Left kidney (tissue), 8 donors: ENCODE measurements at places on chromosomes 12 and 14.

DNA sequence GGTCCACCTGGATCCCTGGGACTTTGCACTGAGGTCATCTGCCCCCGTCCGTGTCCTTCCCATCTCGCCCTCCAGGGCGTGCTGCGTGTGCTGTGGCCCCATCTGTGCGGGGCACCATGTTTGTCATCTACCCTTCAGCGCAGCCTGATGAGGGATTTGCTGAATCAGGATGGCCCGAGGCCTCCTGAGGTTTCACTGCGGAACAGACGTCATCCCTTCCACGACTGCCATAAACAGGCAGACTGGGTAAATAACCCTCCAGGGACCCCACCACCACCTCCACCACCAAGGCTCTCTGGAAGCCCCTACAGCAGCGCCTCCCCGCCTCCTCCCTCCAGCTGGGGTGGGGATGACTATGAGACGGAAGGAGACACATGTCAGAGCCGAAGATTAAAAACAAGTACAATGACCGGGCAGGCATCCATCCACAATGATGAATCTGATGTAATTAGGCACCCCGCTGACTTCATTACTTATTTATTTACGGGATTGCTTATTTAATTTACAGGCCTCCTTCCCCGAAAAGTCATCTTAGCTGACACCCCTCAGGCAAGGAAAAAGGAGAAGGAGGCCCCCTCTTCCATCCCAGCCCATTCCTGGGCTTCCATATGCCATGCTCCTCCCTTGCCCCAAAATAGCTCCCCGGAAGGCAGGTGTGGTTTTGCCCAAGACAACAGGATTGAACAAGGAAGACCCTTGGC lies 39.4 kb downstream of the NCOR2 start:
- DNase-seq: no peak

DNA sequence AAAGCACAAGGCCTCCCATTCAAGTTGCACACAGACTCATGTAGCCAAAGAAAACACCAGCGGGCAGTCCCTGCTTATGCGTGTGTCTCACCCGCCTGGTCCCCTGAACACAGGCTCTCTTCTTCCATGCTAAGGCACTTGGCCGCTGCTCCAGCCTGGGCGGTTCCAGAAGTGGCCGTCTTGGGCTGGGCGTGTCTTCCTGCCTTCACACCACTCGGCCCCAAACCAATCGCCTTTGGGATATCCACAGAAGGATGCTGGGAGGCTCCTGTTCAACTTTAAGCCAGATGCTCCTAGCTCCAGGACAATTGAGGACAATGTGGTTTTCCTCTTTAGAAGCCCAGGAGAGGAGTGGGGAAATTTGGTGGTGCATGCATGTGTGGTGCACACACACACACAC lies 2.2 kb downstream of the SCARB1 start:
- DNase-seq: no peak

DNA sequence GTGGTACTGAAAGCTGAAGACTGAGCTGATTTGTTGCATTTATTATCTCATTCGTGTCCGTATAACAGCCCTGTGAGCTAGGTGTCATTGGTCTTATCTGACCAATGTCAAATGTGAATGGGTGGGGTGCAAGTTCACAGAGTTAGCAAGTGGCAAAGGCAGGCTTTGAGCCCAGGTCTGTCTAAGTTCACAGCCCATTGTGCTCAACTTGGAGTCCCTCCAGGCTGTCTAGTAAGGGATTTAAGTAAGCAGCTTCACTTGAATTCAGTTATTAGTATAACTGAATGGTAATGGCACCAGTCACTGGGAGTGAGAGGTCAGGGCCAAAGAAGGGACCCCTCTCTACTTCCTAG lies 8.5 kb downstream of the C1S start:
- DNase-seq: no peak

DNA sequence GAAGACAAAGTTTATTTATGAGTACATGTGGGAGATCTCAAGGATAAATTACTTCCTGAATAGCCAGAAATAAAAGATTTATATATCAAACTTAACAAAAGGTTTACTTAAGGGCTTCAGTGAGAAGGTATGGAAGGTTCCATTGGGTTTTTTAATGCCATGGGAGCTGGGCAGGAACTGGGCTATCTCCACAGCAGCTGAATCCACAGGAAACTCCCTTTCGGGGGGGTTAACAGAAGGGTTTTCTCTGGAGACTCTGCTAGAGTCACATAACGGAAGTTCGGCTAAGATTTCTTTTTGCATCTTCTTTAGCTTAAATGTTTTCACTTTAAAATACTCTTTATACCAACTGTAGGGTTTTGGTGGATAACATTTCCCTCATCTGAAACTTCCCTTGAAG lies 113.5 kb downstream of the UNC79 start:
- DNase-seq: no peak

DNA sequence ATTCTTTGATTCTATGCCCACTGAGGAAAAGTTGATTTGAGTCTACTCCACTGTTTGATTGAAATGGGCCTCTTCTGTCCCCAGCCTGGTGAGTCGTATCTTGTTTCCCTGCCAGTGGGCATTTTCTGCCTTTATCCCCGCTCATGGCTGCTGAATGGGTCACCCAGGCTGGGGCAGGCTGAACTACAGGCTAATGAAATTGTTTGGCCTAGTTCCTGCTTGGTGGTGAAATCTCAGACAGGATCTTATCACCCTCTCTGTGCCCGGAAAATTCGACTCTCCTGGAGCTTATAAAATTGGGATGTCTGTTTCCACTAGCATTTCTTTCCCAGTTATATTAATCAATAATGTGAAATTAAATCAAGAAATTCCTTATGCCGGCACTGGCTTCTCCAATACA lies 65.0 kb downstream of the CHST11 start:
- no peak for DNase-seq

GRCh38 chr12:44193281-44193680 lies 357.4 kb downstream of the TMEM117 start:
- no peak for DNase-seq
